ENCODE measurements at places on chromosomes 3 and 15.
A peak's percentile ranks its signal among the peaks of the same experiment; 100 is the strongest.

- no peak for DNase-seq
Measured at GRCh38 chr15:92877000-92877399, 23.1 kb upstream of the CHD2 start.

DNA sequence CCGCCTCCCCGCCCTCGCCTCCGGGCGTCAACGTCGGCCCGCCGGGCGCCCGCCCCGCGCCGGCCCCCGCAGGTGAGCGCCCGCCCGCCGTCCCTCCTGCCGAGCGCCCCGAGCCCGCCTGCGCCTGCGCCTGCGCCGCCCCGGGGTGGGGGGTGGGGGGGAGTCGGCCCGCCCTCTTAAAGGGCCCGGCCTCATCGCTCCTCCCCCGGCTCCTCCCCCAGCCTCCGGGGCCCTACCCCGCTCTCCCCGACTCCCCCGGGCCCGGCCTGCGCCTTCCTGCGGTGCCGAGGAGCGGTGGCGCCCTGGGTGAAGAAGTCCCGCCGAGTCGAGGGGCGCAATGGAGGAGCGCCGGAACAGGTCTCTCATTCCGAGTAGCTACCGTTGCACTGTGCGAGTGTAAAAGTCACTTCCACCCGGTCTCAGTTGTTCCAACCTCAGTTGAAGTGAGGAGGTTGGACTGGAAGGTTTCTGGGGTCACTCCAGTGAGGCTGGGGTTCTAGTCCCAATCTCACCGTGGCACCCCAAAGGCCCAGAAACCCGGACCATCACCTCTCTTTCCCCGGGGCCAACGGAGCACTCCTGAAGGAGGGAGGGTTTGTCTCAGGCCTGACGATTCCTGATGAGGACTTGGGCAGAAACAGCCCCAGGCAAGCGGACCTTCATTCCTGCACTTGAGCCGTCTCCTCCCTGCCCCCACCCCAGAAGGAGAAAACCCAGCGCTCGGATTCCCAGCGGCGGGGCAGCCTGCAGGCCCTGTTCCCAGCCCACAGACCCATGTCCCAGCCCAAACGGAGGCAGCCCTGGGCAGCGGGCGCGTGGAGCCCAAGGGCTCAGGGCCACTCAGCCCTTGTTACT, 1.5 kb upstream of the TNK2 start:
- peak; percentile 85 for DNase-seq

DNA sequence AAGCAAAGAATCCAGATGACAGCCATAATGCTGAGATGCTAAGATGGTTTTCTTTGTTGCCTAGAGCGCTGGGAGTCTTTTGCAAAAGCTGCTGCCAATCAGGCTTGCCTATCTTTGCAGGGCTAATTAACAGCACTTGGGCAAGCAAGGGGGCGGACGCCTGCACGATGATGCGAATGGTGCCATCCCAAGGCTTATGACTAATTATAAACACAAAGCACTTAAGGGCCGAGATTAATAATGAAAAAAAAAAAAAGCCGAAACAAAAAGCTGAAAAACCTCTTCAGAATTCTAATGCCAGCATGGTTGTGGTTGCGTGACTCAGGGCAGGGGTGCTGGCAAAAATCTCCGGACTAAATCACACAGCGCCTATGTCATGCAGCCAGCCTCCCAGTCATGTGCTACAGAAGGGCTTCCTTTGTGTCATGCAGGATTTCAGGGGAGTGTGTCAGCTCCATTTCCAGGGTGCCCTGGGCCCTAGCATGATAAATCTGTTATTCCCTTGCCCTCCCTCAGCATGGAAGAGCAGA, 185.0 kb upstream of the ANKRD28 start:
- DNase-seq: no peak

- no peak for DNase-seq
Measured at GRCh38 chr15:61830536-61831330, 229.5 kb downstream of the VPS13C start.

DNA sequence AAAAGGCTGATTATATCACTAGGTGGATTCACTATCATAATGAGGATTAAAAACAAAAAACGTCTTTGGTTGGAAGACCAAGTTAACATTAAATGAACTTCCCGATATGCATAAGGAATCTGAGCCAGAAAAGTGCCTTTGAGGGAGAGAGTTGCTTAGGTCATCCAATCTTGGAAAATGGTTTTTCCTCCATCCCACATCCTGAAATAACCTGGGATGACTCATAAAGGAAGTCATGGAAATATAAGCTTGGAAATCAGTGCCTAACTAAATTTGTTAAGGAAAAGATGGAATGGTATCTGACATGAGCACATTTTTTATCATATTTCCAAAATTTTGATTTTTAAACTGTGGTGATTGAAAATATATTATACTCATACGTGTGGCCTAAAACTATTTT, 66.0 kb downstream of the KBTBD8 start:
- DNase-seq: no peak
